ENCODE measurements at places on chromosomes 3 and 15. TPM values are rescaled to one million over a fixed set of nuclear protein-coding genes. Genes with fewer than 3 reads are reported as not detected.

DNA sequence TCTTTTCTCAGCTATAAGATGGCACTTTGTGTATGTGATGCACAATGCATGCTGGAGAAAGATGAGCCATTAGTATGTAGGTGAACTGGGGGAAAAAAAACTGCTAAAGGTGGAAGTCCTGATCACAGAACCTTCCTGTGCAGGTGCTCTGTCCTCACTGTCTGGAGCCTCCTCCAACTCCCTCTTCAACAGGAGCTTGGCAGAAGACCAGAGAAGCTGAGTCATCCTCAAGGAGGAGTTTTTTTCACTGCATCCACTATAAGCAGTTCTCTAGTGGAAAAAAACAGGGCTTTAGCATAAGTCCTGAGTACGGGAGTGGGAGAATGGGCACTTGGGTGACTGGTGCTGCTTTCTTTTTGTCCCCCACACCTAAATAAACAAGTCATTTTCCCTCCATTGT, 168.4 kb upstream of the CADPS start:
- DNase-seq: peak; percentile 76

DNA sequence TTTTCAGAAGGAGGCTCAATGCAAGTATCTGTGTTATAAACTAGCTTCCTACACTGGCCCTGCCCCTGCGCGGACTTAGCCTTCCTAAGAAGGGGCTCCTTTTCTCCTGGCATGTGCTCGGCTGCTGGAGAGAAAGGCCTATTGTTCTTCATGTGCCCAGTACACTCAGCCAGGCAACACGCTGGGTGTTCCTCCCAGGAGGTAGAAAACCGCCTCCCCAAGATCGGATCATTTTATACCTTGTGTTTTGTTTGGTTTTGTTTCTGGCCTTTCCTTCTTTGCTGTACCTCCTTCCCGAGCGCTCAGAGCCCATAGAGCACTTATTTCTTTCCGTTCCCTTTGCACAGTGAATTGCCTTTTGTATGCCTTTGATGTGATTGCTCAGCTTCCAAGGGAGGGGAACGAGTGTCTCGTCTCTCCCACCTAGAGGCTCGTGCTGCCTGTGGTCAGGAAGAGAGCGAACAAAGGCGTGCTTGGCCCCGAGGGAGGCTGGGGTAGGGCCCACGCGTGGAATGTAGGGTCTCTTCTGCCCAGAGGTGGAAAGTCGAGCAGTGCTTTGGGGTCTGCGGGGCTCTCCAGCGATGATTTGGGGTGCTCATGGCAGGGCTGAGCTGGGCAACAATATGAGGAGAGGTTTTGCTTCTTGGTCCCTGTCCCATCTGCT, 30.0 kb downstream of the CCNL1 start:
- peak; percentile 41 for DNase-seq

- no peak for DNase-seq
Observed at GRCh38 chr3:49213541-49213943, 42.1 kb downstream of the KLHDC8B start.

GRCh38 chr3:56915966-56916586, 114.3 kb upstream of the ARHGEF3 start:
- no peak for DNase-seq

Gene ACVR2B
- total RNA-seq: 8.6 TPM

GRCh38 chr15:73925848-73926218, 429 bp upstream of the LOXL1 start:
- DNase-seq: no peak

Gene ALDH1A3
- 2.1 TPM for total RNA-seq

GRCh38 chr3:196569003-196569516, 600 bp downstream of the FBXO45 start:
- peak; percentile 12 for DNase-seq

DNA sequence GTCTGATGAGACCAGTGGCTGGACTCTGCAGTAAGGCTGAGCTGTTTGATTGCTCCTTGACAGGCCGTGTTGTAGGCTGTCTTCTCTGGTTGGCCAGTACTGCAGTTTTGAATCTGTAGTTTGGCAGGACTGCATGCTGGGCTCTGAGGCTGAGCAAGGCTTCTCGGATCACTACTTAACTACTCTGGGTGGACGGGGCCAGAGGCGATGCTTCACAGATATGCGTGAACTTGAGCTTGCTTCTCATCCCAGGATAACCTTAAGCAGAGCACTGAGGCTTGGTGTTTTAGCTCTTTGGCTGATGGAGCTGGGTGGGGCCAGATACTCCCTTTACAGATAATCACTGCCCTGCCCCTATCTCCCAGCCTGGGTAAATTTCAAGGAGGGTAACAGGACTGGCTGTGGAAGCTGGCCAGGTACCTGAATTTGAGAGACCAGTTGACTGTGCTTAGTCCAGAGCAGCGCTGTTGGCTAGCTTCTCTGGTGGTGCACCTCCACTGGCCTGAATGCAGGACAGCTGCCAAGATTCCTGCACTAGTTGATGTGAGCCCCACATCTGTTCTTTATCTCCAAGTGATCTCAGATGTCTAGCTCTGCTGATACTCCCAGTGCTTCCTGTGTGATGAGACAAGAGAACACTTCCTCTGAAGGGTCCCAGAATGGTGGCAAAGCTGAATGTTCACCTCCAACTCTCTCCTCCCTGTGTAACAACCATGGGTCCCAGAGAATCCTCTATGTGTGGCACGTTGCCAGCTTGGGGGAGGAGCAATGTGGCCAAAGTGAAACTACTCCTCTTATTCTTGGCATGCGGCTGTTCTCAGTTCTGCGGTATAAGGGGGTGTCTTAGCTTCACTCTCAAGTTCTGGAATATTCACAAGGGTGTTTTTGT, 37.9 kb downstream of the RPL39L start:
- peak; percentile 64 for DNase-seq

- DNase-seq: no peak
Observed at GRCh38 chr3:2266606-2267005, 167.9 kb downstream of the CNTN4 start.

DNA sequence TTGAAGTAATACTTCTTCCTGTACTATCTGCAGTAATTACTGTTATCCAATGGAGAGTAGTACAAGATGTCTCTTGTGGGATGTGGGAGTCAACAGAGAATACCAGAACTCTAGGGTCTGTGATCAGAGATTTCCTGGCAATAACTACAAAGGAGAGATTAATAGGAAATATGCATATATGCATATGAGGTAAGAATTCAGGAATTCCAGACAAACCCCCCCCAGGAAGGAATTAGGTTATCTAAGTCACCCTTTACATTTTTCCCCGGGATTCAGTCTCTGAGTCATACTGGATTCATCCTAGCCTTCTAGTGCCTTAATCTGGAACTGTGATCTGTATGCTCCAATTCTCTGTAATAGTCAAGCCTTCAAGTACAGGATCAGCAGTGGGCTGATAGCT, 49.4 kb downstream of the GTF2E1 start:
- DNase-seq: no peak

Gene FGD5
- 62.5 TPM for total RNA-seq

DNA sequence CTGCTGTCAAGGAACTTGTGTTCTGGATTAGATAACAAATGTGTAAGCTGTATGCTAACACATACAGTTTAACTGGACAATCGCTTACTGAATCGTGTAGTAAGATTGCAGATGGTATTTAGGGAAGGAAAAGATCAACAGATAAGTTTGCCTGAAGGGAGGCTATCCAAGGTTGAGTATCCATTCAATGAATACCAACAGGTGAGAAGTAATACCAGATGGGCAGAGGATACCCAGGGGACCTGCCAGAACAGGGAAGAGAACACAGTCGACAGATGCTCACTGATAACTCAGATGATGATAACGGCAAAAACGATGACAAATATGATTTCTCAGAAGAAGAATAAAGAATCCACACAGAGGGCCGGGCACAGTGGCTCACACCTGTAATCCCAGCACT, 3.2 kb upstream of the UACA start:
- DNase-seq: no peak

DNA sequence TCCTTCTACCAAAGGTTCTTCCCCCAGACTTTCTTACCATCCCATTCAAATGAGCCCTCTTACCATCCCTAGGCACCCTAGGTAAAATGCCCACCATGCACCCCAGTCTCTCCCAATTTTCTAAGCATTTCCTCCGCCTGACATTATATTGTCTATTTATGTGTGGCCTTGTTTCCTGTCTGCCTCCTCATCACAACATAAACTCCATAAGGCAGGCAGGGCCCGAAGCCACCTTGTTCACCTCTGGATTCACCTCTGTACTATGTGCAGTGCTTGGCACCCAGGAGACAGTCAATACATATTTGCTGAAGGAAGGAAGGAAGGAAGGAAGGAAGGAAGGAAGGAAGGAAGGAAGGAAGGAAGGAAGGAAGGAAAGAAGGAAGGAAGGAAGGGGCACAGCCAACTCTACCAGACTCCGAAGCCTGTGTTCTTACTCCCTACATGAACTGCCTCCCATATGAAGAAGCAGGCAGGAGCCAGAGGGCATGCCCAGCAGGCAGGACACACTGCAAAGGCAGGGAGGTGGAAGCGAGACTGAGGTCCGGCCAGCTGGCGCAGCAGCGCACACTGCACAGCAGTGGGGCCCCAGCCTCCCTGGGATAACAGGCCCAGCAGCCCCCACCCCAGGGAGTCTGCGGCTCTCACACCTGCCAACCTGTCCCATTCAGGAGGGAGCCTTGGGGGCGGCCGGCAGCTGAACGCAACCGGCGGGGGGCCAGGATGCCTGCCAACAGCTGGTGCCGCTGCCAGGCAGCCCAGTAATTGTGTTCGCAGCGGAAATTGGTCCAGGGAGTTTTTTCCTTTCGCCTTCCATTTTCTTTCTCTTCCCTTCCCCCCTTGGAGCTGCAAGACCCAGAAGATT, 106.0 kb upstream of the LINGO1 start:
- no peak for DNase-seq

GRCh38 chr3:51671734-51672475, 853 bp downstream of the TEX264 start:
- DNase-seq: peak; percentile 61

DNA sequence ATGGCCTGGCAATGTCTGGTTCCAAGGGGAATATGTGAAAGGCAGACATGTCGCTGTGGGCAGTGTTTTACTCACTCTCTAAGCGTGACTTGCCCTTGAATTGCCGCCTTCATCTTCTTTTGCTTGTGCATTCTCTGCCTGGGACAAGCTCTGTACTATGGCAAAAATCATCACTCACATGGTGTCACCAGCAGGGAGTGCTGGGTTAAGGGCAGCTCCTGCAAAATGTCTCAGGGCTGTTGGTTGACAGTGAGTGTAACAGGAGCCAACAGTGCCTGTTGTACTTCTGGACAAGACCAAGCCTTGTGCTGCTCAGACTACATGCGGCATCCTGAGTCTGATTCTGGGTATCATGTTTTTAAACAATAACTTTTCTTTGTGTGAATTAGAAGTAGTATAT, 45.3 kb upstream of the KY start:
- DNase-seq: no peak

- no peak for DNase-seq
Observed at GRCh38 chr15:81567924-81568323, 193.9 kb upstream of the TMC3 start.

- DNase-seq: no peak
Observed at GRCh38 chr3:24530471-24530870, 35.8 kb upstream of the THRB start.

Gene OXSR1
- 36.7 TPM for total RNA-seq

Gene SAMD7
- total RNA-seq: not detected

DNA sequence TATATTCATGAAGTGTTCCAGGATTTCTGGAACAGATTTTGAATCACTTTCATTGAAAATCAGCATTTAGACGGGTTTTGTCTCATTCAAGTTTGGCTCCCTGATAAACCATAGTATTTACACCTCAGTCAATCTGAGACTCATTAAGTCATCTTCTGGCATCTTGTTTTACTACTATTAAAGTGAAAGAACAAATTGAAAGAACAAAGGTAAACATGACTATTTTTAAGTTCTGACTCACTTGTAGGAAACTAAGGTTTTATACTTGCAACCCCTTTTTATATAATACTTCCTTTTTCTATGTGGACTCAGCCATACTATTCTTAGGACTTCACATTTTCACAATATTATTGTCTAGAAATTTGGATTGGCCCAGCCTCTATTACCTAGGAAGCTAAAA, 854.4 kb downstream of the SQOR start:
- DNase-seq: no peak

Gene LIPC
- total RNA-seq: 0.58 TPM

- no peak for DNase-seq
Observed at GRCh38 chr3:45455040-45455439, 66.7 kb downstream of the LARS2 start.

- no peak for DNase-seq
Observed at GRCh38 chr3:64945171-64945729, 257.4 kb upstream of the ADAMTS9 start.

Gene CAMK1
- total RNA-seq: 30.6 TPM

GRCh38 chr15:70714015-70714414, 49.3 kb downstream of the UACA start:
- no peak for DNase-seq

DNA sequence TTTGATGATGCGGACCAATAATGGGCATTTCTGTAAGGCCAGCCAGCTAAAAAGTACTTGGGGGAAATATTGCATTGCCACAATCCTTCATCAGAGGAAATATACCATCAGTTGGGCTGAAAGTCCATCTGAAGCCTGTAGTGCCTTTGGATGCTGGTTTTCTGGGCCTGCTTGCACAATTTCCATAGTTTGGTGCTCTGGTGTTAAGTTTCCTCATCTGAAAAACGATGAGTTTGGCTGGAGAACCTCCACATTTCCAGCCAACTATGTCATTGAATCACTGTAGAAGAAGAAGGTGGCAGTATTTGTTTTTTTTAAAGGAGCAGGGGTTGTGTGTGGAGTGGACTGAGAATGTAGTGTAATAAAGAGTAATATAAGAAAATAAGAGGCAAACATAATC, 10.1 kb downstream of the CCNB2 start:
- no peak for DNase-seq

- no peak for DNase-seq
Observed at GRCh38 chr15:48131324-48131723, 10.5 kb downstream of the SLC24A5 start.

Gene GOLGA8M
- 2.8 TPM for total RNA-seq

DNA sequence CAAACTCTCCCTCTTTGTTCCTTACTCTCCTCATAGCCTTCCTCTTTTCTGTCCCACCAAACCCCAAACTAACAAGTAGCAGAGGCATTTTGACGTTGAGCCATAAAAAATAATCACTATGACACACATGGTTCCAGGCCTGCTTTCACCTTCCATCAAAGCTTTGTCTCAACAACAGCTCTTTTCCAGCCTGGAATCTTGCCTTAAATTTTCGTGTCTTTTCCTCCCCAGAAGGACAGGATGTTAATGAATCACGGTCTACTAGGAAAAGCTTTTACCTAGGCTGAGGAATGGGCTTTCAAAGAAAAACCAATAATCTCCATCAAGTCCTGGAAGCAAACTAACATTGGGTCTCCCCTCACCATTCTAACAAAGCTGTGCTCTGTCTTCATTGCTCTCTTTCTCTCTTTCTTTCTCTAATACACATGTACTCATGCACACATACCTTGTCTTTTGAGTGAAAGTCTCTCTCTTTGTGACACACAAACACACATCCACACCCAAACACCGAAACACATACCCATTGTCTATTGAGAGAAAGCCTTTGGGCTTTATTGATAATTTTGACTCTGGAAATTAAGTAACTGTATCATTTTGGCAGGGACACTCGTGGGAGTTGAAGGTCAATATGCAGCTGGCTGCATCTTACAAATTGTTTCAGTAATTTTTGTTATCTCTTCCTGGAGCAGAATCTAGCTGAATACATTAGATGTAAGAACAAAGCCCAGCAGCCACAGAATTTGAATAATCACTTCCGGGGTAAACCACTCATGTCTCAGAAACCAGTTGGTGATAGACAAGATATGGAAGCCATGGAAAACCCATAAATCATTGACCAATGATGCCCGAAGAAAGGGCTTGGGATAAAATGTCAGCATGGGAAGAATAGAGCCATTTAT, 107.4 kb upstream of the SLC4A7 start:
- no peak for DNase-seq
